H9 (cell line): ENCODE measurements at places on chromosomes 6 and 20. TPM values are rescaled to one million over a fixed set of nuclear protein-coding genes. Genes with fewer than 3 reads are reported as not detected.

DNA sequence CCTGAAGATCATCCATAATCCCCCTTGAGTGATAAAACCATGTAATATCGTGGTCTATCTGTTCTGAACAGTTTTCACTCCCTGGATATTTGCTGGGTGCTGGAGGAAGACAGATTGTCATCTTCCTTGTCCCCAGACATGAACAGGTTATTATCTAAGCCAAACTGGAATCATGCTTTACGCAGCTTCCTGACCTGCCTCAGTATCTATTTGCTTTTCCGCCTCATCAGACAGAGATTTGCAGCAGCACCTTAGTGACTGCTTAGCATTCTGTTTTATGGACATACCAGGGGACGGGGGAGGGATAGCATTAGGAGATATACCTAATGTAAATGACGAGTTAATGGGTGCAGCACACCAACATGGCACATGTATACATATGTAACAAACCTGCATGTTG, 124.6 kb downstream of the SLC23A2 start:
- DNase-seq = no peak

Gene CALHM5
- 0.02 and 0.09 TPM in 2 replicates for total RNA-seq

DNA sequence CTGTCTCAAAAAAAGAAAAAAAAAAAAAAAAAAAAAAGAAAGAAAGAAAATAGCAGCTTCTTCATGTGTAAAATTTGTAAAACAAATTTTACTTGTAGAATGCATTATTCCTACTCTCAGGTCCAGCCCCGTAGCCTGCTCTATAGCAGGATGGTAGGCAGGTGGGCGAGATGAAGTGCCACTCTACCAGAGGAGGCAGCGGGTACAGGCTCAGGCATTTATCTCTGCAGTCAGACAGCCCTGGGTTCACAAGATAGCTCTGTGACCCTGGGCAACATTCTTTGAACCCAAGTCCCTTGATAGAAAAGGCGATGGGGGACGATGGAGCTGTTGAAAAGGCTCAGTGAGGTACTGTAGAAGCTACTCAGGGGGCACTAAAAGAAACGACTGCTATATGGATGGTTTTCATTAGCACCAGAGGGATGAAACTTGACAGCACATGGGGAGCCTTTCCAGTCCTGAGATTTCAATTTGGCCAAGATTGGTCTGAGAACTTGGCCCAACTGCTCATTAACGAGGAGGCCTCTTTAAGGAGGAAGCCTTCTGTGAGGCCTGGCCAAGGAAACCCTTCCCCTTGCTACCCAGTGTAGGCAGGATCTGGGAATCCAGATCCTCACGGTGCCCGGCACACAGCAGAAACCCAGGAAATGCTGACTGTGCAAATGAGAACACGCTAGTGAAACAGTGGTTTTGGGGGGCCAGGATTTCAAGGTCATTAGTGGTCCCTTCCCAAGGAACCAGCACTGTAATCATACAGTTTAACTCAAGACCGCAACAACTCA, 63.1 kb downstream of the MYH7B start:
- DNase-seq = no peak

Gene TMEM170B
- total RNA-seq = 2.9 and 3.0 TPM in 2 replicates

Gene KIF6
- 0.63 and 0.88 TPM in 2 replicates for total RNA-seq

- DNase-seq = no peak
These were observed 162.5 kb downstream of the WDR27 start for GRCh38 chr6:169539176-169539897.

GRCh38 chr6:352896-353470, 38.6 kb upstream of the IRF4 start:
- no peak for DNase-seq

DNA sequence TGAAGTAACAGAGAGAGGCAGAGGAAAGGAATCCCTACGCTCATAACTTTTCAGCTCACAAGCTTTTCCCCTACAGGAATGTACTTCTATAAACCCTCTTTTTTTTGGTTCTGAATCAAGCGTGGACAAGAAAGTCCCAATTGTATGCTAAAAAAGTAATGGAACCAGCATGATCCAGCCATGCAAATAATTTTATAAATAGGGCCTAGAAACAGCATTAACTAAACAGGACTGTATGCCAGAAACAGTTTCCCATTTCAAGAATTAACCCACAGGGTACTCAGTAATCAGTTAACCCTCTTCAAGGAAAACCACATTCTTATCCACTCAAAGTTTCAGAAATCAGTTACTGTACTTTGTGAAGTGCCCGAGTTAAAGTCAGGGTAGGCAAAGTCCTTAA, 87.0 kb upstream of the HMGCLL1 start:
- no peak for DNase-seq

DNA sequence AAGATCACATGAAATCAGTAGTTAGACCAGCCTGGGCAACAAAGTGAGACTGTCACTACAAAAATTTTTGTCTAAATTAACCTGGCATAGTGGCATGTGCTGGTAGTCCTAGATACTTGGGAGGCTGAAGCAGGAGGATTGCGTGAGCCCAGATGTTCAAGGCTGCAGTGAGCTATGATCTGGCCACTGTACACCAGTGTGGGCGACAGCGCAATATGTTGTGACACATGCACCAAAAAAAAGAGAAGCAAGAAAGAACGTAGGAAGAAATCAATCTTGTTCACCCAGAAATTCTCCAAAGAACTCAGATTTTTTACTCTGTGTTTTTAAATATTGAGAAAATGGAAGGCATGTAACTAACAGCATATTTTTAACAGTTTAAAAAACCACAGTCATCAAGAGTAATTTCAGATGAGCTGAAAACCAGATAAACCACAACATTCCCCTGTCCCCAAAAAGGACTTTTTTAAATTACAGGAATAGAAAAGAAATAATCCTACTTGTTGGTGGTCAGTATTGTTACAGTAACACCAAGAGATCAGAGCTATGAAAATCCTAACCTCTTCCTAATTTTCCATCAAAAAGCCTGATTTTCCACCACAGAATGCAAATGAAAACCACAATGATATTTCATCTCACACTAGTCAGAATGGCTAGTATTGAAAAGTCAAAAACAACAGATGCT, 240.2 kb downstream of the KHDC1L start:
- no peak for DNase-seq

Gene KIAA1755
- 0.17 and 0.18 TPM in 2 replicates for total RNA-seq

DNA sequence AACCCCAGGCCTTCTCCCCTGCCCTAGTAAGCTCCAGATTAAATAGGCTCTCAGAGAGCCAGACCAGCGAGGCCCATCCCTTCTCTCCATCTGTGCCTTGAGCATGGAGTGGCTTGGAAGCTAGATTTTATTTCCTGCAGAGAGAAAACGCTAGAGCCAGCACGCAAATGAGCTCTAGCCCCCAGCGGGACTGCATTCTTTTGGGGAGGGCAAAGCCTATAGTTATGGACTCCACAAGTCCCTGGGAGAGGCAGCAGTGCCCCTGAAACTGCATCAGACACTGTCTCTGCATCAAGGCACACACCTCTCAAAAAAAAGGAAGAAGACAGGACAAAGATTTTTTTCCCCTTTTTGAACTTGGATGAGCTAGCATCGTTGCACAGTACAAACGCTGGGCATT, 15.8 kb downstream of the FOXF2 start:
- DNase-seq = no peak

DNA sequence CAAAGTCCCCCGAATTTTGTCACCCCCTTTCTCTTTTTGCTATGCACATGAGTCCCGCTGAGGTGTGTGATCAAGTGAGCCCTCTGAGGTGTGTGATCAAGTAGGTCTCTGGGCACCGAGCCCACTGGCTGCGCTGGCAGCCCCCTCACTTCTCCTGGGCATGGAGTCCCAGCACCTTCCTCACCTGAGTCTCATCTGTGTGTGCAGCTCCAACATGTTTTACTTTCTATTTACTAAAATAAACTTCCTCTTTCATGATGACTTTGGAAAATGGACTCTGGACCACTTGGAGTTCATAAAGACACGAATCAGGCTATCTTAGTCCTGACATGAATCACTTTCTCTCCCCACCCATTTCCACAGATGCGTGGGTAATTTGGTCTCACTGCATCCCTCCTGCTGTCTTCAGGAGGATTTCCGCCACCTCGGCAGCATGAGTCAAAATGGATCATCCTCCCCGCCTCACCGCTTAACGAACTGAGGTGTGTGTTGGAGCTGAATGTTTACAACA, 39.8 kb downstream of the PRDM1 start:
- DNase-seq = no peak

GRCh38 chr20:31602779-31603441, 2.2 kb upstream of the ID1 start:
- no peak for DNase-seq

DNA sequence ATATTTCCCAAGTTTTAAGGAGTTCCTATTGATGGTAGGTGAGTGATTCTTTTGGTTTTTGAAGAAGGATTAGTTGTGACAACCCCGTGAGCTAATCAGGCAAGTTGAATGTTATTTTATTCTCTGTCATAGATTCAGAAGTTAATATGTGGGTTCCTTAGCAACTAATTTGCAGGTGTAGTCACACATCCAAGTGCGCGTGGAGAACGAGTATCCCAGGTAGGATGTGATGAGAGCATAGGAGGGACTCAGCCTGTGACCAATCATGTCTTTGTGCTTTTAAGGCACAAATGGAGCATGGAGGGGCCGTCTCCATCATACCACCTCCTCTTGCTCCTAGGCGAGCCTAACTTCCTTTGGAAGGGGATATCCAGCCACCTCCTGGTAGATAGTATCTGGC, 41.1 kb downstream of the PPP1R14C start:
- DNase-seq = no peak

GRCh38 chr20:2508631-2509467, at the start of gene ZNF343:
TSS of gene ZNF343 (minus strand) at chr20:2508915. CDS start at chr20:2493895, 15,020 bp downstream.
- DNase-seq = peak; percentile 86

- DNase-seq = no peak
These were observed 31.3 kb downstream of the SLC22A23 start for GRCh38 chr6:3425574-3425973.

Gene RPS10
- 2,330 and 2,392 TPM in 2 replicates for total RNA-seq

GRCh38 chr6:107780226-107780625, 43.9 kb downstream of the SCML4 start:
- DNase-seq = no peak

GRCh38 chr6:123150076-123150475, 154.0 kb downstream of the CLVS2 start:
- no peak for DNase-seq

Gene TRIM15
- total RNA-seq = 0.20 TPM in 1 of 2 replicates, not detected in the other

DNA sequence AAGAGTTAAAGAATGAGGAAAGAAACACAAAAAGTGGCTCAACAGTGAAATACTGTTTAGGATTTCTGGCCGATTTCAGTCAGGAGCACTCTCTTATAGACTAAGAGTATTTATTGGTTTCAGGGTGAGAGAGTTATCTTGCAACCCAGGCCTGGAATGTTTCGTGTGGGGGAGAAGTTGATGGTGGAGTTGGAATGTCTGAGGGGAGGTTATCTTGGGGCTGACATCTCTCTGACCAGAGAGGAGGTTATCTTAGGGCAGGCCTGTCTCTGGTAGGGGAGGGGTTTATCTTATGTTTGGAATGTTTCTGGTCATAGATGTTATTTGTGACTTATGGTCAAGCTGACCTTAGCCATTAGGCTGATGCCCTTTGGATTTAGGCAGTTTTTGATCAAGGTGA, 80.3 kb downstream of the HTR1B start:
- DNase-seq = no peak
